ENCODE measurements at places on chromosomes 2 and 18.

GRCh38 chr2:210299866-210300373 lies 15.1 kb downstream of the MYL1 start:
- no peak for DNase-seq

GRCh38 chr2:102893870-102894269 lies 132.0 kb downstream of the TMEM182 start:
- DNase-seq, result no peak

- DNase-seq, result no peak
These were observed 4.1 kb downstream of the ANTXR1 start for GRCh38 chr2:69017080-69017479.

- no peak for DNase-seq
These were observed 2.2 kb downstream of the NOL4 start for GRCh38 chr18:34222307-34223163.

- DNase-seq, result no peak
These were observed 46.7 kb downstream of the GLS start for GRCh38 chr2:190927301-190927700.

GRCh38 chr2:12921321-12921720 lies 204.6 kb downstream of the TRIB2 start:
- no peak for DNase-seq

DNA sequence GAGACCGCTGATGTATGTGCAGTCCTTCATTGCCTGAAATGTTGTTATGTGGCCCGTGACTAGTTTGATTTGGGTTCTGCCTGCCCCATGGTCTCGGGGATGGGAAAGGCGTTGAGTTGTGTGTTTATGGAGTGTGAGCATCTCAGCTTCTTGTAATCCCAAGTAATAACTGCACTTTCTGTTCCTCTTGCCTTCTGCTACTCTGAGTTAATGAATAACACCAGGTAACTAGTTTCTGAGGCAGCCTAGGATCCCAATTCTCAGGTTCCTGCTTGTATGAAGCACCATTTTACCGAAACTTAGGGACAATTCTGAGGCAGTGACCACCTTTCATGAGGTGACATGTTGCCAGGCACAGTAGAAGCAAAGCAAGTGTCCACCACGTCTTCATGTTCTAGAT lies 170.0 kb downstream of the ALK start:
- no peak for DNase-seq
